C1 segment of cervical spinal cord (tissue), 14 donors: ENCODE measurements at places on chromosomes 16 and 17.

GRCh38 chr17:28888832-28889231, 8.7 kb downstream of the FLOT2 start:
- no peak for DNase-seq

- DNase-seq: no peak
These were observed 382.2 kb upstream of the CDH5 start for GRCh38 chr16:65984296-65984695.

GRCh38 chr17:27296428-27296979, 2.6 kb downstream of the WSB1 start:
- DNase-seq: no peak

DNA sequence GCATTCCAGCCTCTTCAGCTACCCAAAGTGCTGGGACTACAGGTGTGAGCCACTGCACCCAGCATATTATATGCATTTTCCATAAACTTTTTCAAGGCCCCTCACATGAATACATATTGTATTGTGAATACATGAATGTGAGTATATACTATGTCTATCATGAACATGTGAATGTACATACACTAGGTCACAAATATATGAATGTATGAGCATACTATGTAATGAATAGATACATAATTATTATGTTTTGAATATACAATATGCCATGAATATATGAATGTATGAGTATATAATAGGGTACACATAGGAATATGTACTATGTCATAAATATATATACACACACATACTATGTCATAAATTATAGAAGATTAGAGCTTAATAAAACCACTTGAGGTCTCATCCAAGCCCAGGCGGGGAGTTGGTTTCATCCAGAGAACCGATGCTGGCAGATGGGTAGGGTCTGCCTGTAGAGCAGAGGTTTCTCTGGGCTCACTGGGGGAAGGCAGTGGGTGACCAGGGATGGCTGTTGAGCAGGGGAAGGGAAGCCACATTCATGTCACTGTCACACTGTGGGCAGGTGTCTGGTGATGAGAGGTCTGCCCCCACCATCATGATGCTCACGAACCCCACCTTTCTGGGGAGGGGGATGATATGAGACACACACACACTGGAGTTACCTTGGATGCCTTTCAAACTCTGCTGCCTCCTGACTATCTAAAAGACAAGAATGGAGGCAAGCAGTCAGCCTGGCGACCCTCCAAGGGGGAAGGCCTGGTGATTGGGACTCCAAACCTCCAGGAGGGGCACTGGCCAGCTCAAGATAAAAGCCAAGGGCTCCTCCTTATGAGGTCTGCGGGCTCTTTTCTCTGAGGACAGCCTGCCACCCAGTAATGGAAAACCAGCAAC, 7.3 kb downstream of the C16orf95 start:
- no peak for DNase-seq

DNA sequence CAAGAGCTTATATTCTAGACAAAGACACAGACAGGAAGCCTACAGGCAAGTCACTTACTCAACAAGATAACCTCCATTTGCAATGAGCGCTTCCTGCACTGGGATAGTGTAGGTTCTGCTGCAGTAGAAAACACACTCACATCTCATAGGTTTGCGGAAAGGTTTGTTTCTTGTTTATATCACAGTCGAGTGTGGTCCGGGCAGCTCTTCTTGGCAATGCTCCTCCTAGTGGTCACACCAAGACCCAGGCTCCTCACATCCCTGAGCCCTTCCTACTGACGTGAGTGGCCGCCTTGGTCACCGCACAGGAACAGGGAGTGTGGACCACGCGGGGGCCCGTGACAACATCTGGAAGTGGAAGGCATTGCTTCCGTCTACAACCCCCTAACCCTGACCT, 48.0 kb upstream of the RBFOX3 start:
- DNase-seq: no peak

GRCh38 chr17:8048736-8049135, 9.9 kb downstream of the ALOX15B start:
- no peak for DNase-seq

DNA sequence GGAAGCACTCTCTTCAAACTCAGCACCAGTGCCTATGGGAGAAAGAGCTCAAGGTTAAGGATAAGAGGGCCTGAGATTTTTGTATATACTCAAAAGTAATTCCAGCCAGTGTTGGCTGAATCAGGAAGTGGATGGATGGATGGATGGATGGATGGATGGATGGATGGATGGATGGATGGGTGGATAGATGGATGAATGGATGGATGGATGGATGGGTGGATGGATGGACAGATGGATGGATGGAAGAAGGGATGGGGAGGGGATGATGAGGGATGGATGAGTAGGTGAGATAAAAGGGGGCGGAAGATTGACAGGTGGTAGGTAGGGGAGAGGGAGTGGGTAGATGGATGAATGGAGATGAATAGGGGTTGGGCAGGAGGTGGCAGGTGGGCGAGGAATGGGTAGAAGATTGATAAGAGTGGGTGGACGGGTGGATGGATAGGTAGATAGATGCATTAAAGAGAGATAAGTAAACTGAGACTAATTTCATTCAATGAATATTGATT, 4.1 kb downstream of the CX3CL1 start:
- no peak for DNase-seq

DNA sequence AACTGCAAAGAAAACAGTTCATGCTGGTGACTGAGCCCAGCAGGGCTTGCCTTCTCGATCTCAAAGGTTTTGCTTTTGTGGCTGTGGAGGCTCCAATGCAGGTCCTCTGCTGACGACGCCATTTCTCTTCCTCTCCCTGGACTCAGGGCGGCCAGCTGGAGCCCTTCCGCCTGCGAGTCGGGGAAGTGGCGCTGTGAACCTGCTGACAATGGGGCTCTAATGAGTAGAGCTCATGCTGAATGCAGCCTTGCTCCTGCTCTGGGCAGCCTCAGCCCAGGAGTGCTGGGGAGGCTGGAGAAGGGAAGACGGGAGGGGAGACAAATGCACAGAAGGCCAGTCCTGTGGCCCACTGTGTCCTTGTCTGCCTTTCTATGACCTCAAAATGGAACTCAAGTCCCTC, 43.8 kb downstream of the VAC14 start:
- no peak for DNase-seq

DNA sequence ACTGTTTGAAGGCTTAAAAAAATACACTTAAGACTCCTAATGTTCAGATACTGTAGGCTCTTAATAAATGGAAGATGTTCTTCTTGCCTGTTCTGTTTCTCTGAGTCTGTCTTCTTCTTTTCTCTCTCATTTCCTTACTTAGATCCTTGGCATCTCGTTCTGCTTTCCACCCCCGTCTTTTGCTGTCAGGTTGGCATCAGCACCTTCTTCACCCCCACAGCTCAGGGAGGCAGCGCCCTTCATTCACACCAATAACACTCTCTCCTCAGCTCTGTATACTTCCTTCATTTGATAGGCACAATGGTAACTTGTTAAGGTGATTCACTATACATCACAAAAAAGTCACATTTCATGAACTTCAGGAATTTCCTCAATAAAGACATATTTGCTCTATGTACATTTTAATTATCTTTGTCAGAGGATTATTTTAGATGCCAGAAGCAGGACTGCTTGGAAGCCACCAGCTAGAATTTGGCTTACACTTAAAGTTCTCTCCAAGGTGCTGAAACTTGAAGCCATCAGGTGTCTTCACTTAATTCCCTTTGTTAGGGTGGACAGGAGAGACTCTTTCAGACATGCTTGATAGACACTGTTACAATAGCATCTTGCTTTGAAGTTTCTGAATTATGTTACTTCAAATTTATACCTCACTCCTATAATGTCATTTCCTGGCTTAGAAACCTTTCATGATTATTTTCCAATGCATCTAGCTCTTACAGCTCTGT, 670.1 kb upstream of the C16orf82 start:
- no peak for DNase-seq

GRCh38 chr17:82117139-82118090, 19.4 kb upstream of the FASN start:
- no peak for DNase-seq

DNA sequence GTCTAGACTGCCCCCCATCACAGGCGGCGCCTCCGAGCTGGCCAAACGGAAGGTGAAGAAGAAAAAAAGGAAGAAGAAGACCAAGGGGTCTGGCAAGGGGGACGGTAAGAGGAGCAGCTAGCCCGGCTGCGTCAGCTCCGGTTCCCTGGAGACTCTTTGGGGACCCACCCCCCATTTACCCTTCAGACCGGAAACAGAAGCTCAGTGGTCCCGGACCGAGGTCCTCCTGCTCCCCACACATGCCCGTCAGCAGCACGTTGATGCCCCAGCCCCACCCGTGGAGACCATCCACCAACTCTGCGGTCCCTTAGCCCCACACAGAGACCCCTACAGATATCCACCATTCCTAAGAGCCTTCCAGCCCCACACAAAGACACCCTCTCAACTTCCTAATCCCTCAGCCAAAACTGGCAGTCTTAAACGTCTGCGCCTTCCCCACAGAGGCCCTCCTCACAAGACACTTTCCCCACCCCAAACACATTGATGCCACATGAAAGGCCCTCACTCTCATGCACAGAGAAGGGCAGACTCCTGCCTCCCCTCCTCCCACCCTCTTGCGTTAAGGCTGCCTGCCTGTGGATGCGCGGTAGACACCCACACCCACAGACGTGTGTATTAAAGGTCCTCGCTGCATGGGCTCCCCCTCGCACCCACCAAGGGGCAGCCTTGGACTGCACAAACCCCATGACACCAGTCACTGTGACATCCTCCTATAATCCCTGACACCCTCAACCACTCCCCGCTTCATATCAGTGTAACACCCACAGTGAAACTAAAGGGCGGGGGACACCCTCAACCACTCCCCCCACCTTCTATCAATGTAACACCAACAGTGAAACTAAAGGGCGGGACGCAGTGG, 58.2 kb upstream of the RPH3AL start:
- no peak for DNase-seq

DNA sequence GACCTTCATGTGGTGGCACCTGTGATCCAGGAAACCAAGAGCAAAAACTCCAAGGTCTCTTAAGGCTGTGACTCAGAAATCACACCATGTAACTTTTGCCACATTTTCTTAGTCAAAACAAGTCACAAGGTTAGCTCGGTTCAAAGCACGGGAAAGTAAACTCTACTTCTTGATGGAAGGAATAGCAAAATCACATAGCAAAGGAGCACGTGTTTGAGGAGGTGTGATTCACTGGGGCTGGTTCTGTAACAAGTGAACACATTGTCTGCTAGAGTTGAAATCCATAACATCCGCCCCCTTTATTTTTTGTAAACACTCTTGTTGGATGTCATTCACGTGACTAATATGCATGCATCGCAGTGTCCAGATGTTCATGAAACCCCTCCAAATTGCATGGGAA, 415.0 kb upstream of the MAF start:
- DNase-seq: no peak

- DNase-seq: no peak
These were observed 470.3 kb downstream of the TMEM114 start for GRCh38 chr16:8120001-8120400.

GRCh38 chr17:7018331-7018964, 4.4 kb upstream of the BCL6B start:
- DNase-seq: no peak

- DNase-seq: no peak
These were observed 7.8 kb downstream of the HIC1 start for GRCh38 chr17:2062571-2063183.
